ENCODE measurements at places on chromosomes 5 and 9.

- no peak for DNase-seq
Measured at GRCh38 chr5:151868451-151868850, 56.2 kb downstream of the GLRA1 start.

GRCh38 chr9:722388-722980 is 119.0 kb upstream of the DMRT1 start:
- DNase-seq = no peak

DNA sequence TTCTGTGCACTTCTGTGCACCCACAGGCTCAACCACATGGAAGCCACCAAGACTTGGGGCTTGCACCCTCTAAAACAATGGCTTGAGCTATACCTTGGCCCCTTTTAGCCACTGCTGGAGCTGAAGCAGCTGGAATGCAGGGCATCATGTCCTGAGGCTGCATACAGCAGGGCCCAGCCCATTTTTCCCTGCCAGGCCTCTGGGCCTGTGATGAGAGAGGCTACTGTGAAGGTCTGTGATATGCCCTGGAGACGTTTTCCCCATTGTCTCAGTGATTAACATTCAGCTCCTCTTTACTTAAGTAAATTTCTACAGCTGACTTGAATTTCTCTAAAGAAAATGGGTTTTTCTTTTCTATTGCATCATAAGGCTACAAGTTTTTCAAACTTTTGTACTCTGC is 134.0 kb upstream of the EGFLAM start:
- DNase-seq = no peak

- DNase-seq = no peak
Measured at GRCh38 chr9:92846662-92847145, 31.1 kb downstream of the ZNF484 start.

DNA sequence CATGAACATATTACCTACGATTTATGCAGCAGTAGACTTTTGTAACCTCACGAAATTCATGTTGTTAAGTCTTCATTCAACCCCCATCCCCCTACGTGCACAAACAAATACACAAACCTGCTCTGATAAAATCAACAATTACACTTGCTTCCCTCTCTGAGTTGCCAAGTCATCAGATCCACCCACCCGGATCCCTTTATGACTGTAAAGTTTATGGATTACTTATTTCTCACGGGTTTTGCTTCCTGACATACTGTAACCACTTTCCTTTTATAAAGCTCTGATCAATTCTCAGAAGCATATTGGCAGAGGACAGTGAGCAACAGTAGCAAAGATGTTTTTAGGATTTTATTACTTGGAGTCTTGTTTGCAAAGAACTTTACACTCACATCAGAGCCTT is 70.5 kb downstream of the MLLT3 start:
- DNase-seq = no peak

GRCh38 chr5:148953711-148954110 is 109.2 kb downstream of the SH3TC2 start:
- DNase-seq = no peak

DNA sequence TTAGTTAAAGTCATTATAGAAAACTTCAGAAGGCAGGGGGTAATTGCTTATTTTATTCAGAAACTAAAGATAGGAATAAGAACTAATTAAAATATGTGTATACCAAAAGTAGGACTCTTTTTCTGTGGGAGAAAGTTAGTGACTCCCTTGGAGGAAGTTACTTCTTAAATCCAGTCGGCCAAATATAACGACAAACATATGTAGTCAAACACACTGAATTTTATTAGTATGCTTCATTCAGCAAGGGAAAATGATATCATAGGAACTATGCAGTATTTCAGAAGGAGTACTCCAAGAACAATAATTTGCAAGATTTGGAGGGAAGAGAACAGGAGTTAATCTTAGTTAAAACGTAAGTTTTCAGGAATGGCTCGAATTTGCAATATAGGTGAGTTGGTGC is 432.6 kb downstream of the CYLC2 start:
- DNase-seq = no peak

- no peak for DNase-seq
Measured at GRCh38 chr5:20486826-20487225, 498.8 kb upstream of the CDH18 start.

GRCh38 chr9:121340676-121341392 is 29.2 kb downstream of the STOM start:
- DNase-seq = no peak

GRCh38 chr5:131256507-131256823 is 7.4 kb upstream of the CDC42SE2 start:
- DNase-seq = no peak

- DNase-seq = no peak
Measured at GRCh38 chr5:5480481-5481111, 58.1 kb downstream of the ICE1 start.

DNA sequence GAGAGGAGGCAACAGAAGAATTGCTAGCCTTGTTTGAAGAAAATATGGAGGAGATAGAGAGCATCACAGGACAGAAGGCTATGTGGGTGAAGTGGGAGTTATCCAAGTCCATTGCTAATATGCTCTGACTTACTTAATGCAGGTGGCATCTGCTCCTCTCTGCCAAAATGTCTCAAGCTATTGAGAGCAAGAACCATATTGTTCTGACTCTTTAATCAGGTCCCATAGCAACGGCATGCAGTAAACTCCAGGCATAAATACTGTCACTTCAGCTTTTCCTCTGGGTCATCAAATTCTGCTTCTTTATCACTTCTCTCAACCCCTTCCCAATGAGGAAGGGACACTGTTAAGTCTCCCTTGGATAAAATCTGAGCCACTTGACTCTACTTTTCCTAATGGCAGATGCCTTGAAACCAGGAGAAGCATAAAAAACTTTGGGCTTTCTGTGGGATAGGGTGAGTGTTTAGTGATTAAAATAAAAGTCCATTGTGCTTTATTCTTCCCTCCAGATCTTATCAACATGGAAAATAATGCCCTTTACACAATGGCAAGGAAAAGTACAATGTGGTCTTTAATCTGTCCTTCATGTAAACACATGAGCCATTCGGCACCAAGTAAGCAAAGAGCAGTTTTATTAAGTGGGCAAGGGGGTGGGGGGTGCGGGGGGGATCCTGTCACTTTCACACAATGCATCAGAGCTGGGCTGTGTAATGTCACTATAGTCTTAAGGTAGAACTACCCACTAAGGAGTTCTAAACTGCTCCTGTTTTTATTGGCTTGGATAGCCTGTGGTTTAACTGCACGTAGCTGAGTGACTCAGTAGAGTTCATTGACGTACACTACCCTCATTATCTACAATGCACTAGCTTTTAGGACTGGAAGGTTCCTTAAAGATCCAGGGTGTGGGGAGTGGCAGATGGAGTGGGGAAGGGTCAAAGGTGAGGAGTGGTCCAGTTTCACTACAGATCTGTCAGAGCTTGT is 71.0 kb upstream of the TARS1 start:
- no peak for DNase-seq

- DNase-seq = no peak
Measured at GRCh38 chr5:99998319-99998718, 536.9 kb upstream of the FAM174A start.

DNA sequence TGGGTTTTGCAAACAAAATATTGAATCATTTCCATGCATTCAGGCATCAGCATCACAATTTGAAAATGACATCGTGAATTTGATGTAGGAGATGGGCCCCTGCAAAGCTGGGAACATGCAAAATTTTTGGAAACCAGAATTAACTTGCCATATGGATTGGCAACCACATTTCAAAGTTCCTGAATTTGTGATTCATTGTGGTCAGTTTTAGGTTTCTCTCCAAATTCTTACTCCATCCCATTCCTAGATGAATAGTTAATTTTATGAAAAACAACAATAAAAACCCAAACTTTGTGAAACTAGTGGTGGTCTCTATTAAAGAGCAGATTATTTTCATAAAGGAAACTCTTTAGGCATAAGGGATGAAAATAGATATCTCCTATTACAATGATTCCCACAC is 107.8 kb upstream of the SLIT3 start:
- no peak for DNase-seq

DNA sequence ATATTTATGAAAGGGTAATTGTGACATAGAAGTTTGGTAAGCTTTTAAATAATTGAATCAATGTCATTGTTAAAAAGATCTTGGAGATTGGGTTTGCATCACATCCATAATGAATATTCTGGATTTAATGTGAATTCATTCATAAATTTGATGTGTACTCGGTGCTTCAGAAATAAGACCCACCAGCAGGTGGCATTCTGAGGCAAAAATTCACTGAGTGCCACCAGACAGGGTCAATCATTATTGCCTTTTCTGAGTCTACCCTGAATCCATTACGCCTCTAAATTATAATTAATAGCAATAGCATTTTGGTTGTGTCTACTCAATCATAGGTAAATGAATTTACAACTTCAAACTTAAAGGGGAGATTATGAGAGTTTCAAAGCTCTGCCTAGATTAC is 1.0 kb downstream of the TRPC7 start:
- no peak for DNase-seq

- DNase-seq = no peak
Measured at GRCh38 chr5:56402266-56403220, 169.4 kb upstream of the ANKRD55 start.

DNA sequence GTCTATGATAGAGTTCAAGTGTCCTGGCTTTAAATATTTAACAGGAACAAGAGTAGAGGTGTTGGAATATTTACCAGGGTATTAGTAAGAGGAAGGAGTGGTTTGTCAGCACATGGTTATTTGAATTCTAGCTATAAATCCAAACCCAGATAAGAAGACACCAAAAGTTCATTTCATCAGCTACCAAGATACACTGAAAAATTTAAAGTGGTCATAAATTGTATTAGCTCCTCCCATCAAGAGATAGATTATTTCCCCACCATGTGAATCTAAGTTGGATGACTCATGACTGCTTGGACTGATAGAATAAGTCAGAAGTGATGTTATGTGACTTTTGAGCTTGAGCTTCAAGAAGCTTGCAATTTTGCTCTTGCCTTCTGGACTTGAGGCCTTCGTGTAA is 72.1 kb upstream of the GRAMD2B start:
- no peak for DNase-seq

DNA sequence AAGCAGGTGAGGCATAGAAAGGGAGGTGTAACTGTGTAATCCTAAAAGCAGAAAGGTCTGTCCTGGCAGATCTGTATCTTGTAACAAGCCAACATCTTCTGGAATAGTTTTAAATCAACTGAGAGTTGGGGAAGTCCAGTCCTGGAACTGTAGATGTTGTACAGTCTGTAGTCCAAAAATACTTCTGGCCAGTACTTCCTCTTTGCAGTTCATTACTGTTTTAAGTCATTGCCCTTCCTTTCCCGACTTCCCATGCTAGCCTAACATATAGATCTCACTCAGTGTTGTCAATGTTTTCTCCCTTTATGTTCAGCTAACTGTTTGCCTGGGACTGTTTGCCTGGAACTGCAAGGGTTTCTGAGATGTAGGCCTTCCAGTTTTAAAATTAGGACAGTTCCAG is 168.5 kb upstream of the ISL1 start:
- no peak for DNase-seq

- no peak for DNase-seq
Measured at GRCh38 chr5:1041225-1042143, 32.9 kb downstream of the NKD2 start.

- DNase-seq = no peak
Measured at GRCh38 chr9:74728176-74728575, 159.5 kb downstream of the TRPM6 start.

GRCh38 chr5:176341325-176342157 is 20.0 kb downstream of the KIAA1191 start:
- DNase-seq = no peak

GRCh38 chr9:95363051-95363841 is 45.7 kb upstream of the FANCC start:
- DNase-seq = no peak

GRCh38 chr5:162607879-162608278 is 540.3 kb downstream of the GABRG2 start:
- no peak for DNase-seq

- no peak for DNase-seq
Measured at GRCh38 chr5:123785162-123786071, 273.4 kb downstream of the CSNK1G3 start.

DNA sequence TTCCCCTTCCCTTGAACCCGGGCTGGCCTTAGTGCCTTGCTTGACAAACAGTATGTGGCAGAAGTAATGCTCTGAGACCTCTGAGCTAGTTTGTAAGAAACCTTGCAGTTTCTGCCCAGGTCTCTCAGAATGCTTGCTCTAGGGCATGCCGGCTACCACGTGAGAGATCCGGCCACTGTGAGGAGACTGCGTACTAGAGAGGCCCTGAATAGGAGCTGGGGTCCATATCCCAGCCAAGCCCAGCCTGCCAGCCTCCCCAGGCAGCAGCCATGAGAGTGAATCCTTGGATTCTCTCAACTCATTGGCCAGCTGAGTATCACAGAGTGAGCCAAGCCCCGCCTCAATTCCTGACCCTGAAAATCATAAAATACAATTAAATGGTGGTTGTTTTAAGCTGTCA is 16.0 kb upstream of the COL15A1 start:
- DNase-seq = no peak

- DNase-seq = no peak
Measured at GRCh38 chr5:43401827-43402226, 10.4 kb downstream of the CCL28 start.

- no peak for DNase-seq
Measured at GRCh38 chr5:135397084-135397483, 1.9 kb downstream of the MACROH2A1 start.

DNA sequence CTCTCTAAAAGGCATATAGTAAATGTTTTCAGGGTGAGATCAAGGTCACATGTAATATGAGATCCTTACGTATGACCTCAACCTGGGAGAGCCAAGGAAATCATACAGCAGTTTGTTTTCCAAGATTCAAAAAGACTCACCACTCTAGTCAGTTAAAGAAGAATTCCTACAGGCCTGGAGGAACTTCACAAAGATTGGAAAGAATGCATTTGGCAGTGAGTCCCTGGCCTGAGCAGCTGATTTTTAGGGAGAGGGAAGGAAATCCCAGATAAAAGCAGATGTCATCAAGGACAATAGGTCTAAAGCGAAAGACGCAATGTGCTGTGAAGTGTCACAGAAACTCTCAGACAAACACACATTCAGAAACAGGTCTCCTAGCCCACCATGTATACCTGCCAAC is 424.0 kb upstream of the ZNF462 start:
- no peak for DNase-seq

- no peak for DNase-seq
Measured at GRCh38 chr9:4585135-4585534, 77.0 kb upstream of the PLPP6 start.

- DNase-seq = no peak
Measured at GRCh38 chr5:179825655-179826182, 5.0 kb downstream of the SQSTM1 start.

GRCh38 chr5:179486596-179487051 is 63.7 kb upstream of the RUFY1 start:
- DNase-seq = no peak

All from activated T-helper 2 cell treated with anti-CD3 and anti-CD28 coated beads, Interferon-gamma antibody, Interleukin-2, Interleukin-4, amounts not matched to agents 10 μg/mL and 5 μg/mL and 100 μg/mL, durations not matched to agents 14 hours and 24 hours and 36 hours (primary cell).